ENCODE measurements at places on chromosomes 4 and X.

- DNase-seq = peak; percentile 4
Observed at GRCh38 chrX:110992611-110993010, 103.4 kb upstream of the PAK3 start.

DNA sequence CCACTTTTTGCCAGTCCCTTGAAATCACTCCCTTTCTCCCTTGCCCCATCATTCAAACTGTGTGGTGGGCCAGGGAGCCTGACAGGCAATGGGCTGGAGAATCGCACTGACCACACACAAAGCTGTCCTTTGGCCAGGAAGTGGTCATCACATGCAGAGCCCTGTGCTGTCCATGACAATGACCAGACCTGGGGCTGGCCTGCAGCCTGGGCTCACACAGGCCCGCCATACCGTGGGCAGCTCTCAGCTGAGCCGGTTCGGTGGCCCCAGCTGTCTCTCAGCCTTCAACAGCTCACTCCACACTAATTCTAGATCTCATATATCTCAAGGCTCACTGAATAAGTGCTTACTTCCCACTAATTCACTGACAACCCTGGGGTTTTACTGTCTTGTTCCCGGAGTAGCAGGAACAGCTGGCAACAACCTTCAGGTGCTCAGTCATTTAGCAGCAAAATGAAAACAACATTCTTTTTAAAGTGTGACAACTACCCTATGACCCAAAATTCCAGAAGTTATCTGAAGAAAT, 48.0 kb downstream of the USP46 start:
- no peak for DNase-seq

DNA sequence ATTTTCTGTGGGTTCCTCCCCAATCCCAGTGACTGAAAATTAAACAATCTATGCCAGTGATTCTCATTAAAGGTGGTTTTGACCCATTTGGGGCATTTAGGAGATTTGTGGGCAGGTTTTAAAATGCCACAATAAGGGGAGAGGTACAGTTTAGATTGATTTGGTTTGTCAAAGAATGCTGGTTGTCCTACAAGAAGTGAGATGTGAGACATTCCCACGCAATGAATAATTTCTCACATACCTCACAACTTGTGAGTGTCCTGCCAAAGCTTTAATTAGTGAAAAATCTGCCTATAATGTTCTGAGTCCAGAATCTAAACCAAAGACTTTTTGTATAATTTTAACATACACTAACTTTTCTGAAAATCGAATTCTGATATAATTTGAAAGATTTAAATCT, 199.4 kb downstream of the MAPK10 start:
- no peak for DNase-seq

GRCh38 chr4:147332091-147332490, 148.8 kb upstream of the EDNRA start:
- DNase-seq = no peak

DNA sequence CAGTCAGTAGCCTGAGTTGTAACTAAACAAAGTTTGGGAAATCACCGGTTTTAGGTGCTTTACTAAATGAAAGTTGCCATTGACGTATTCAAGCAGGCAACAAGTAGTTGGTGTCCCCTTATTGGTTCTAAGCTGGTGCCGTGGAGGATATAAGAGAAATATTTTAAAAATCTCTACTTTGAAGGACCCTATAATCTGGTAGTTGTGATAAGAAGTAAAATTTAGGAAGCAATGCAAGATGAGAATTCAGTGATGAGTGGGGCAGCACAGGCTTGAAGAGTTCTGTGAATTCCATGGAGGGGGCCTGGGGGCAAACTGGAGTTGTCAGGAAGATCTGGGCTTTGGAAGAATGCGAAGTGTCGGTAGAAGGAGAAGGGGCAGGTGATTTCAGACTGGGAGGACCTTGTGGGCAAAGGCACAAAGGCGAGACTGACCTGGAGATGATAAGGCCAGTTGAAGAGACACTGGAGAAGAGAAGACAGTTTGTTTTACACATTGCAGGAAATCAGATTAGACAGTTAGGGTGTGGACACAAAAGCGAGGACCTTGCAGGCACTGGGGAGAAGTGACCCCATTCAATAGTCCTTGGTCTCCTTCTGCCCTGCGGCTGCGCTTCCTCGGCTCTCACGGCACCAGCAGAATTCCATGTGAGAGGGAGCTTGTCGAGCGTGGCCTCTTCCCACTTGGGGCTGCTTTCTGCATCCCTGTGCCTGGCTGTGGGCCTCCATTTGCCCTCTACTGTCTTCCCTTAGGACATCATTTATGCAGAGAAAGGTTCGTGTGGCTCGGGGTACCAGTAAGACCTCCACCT, 1.3 kb downstream of the RHOH start:
- no peak for DNase-seq

DNA sequence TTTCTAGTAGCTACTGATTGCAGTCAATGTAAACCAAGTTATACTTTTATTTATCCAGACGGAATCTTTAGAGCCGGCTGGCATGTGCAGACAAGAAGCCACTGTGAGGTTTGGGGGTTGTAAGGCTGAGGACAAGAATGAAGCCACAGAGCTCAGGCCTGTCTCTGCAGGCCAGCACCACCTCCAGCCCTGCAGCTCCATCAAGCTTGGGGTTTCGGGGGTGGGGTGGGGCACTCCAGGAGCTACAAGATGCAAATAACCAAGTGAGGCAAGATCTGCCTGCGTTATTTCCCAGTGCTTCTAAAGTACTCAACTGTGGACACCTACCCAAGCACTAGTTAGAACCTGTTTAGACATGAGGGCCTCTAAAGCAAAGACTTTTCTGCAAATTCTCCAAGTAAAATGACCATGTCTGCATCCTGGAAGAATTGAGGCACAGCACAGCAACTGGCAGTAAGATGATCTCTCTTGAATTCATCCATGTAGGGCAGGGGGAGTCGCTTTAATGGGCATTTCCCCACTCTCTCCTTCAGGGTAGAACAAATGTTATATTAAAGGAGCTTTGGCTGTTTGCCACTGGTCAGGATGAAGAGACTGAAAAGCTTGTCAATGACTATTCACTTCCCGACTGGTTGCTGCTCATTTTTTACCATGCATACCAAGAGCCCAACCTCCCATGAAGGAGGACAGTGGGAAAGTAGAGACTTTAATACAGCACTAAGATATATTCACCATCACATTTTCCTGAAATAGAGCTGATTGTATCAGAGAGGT, 222.5 kb downstream of the MGST2 start:
- peak; percentile 22 for DNase-seq

GRCh38 chrX:9196961-9197640, 163.2 kb upstream of the FAM9B start:
- no peak for DNase-seq

DNA sequence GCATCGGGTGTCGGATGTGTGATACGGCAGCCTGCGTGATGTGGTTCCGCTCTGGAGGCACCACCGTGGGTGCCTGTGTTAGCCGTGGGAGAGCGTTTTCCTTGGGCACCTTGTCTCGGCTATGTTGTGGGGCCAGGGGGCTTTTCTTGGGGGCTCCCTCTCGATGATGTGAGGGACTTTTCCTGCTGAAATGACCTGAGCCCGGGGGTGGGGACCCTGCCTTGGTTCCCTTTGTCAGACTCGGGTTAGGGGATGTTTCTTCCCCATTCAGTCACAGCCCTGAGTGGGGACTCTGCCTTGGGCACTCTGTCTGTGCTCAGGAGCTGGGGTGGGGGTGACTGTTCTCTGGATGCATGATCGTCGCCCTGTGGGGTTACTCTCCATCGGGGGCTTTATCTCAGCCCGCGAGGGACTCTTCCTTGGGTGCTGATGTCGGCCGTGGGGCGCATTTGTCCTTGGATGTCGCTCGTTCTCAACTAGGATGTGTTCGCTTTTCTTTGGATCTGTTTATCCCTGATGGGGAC, 26.7 kb downstream of the CT45A3 start:
- no peak for DNase-seq

DNA sequence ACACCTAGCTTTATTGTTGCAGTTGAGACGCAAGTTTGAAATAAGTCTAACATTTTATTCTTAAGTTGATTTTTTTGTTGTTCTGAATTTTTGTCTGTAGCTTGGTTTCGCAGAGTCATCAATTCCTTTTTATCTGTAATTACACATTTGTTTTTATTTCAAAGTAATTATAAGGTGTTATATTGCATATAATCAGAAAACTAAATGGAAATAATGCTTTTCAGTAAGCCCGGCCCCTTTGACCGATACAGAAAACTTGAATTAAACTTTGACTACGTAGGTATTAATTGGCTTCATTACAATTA, 2.1 kb downstream of the KDM6A start:
- DNase-seq = no peak

- DNase-seq = no peak
Observed at GRCh38 chr4:99868126-99868596, 26.1 kb downstream of the LAMTOR3 start.

DNA sequence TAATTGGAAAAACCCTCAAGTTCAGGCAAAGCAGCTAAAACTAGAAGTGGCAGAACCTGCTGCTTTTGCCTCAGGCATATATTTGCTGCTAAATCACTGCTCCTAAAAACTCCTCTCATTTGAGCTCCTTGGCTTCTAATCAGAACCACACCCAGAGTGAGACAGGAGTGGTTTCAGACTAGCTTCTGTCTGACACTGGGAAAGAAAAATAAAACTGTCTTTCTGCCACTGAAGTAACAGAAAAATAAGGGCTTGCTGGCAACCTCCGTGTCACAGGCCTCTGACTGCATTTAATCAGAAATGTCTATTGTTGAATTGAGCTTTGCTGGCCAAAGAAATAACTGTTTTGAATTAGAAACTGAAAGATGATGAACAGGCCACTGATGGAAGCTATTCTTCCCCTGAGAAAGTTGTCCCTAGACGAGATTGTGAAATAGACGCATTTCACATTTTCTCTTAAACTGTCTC, 52.1 kb upstream of the RAP2C start:
- no peak for DNase-seq

DNA sequence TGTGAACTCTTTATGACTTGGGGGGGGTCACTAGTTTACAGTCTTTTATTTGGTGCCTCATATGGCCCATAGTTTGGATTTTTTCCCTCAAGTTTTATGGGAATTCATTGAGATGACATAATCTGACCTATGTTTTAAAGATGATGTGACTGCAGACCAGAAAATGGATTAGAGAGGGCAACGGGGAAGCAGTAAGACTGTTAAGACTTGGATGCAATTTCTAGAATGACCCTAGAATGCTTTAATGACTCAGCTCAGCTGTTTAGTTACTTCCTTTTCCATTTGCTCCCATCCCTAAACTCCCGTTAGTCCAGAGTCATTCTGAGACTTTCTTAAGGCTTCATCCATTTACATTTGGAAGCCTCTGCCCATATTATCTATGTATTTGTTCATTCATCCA, 59.9 kb upstream of the PDGFRA start:
- no peak for DNase-seq

- DNase-seq = no peak
Observed at GRCh38 chrX:115360220-115360781, 70.8 kb downstream of the LUZP4 start.

- DNase-seq = no peak
Observed at GRCh38 chr4:89256203-89256800, 51.3 kb downstream of the GPRIN3 start.

- no peak for DNase-seq
Observed at GRCh38 chrX:40237731-40238178, 140.0 kb upstream of the BCOR start.

DNA sequence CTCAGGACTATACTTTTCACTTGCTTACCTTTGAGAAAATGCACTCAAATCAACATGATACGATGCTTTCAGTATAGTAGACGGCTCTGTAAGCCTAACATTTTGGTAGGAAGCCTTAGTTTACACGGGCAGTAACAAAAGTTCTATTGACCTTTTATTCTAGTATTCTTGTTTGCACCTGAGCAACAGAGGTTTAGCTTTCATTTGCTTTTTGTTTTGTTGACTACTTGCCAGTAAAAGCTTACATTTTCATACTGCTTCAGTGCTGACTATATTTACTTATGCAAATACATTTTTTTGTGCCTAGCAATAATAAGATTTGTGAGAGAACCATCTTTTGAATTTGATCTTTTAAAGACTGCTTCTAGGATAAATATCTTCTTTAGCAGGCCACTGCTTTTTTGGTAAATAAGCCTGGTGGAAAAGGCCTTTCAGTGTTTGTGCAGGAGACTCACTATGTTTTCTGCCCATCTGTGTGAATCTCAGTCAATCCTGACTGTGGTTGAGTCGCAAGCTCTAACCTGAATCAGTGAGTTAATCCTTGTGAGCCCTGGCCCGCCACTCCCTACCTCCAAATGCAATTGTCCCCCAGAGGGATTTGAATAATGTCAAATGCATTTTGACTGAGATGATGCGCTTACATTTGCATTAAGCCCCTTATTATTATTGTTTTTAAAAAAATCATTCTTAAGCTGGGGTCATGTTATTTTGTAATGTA, 21.9 kb downstream of the FHIP1A start:
- DNase-seq = no peak

- no peak for DNase-seq
Observed at GRCh38 chrX:24513416-24513815, 48.3 kb downstream of the PDK3 start.

DNA sequence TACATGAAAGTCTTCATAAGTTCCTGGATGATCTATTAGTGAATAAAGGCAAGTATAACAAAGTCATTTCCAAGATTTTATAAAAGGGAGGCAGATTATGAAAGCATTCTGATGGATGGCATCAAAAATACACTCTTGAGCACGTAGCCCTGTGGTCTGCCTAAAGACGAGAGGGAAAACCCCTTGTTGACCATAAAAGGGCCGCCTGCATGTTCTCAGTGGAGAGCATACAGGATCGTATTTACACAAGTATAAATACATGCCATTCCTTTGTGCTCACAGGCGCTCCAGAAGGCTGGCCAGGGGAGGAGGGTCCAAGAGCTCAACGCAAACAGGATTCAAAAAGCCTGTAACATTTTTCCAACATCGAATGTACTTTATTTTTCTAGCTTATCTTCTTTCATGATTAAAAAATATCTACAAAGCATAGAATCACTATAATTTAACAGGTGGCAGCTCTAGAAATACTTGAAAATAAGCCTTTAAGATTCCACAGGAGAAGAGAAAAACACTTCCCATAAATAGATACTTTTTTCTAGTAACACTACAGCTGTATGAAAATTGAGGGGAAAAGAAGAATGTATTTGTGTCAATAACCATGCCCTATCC, 29.6 kb downstream of the PDGFC start:
- peak; percentile 81 for DNase-seq

DNA sequence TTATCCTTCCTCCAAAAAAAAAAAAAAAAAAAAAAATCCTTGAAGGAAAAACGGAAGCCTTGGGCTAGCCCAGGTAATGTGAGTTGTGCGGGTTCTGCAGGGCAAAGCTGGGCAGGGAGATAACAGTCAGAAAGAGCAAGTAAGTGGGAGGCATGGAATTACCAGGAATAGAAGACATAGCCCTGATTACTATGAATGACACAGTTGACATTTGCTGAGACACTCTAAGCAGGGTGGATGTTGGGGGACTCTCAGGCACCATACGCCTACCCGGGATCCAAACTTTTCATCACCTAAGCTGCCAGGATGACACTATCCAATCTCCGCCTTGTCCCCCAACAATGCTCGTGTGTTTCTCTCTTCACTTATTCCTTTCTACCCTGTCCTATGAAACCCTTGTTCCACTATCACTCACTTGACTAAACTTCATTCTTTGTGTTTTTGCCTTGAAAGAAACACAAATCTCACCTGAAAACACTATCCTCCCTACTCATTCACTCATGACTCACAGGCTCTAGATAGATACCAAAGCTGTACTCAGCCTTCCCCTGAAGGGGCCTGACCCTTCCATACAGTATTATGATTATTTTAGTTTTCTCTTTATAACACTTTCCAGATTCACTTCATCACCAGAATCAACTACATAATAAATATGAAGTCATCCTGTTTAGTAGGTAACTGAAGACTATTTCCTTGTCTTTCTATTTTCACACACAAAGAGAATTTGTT, 158.4 kb downstream of the INPP4B start:
- DNase-seq = no peak

GRCh38 chrX:149629730-149630387, 1.7 kb downstream of the TMEM185A start:
- no peak for DNase-seq
